ENCODE measurements at places on chromosomes 6 and 20. TPM values are rescaled to one million over a fixed set of nuclear protein-coding genes. Genes with fewer than 3 reads are reported as not detected.

DNA sequence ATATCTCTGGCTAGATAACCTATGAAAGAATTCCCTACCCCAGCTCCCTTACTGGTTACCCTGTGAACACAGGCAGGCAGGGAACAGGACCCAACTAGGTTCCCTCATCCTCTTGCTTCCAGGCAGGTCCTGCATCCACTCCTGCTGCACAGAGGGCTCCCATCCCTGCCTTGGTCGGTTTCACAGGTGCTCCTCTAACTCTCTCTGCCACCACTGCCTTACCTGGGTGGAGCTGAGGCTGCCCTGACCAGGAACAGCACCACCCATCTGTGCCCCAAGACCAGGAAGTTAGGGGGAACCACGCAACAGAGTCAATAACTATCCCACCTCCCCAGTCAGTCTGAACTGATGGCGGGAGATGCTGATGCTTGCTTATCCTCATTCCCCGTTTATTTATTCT lies 37.0 kb upstream of the HLA-A start:
- H3K27ac ChIP-seq: no peak overlapping the region
- no peak for DNase-seq
- peaks cover 29% of the 10 kb centered on the region for H3K27me3 ChIP-seq
- H3K4me3 ChIP-seq: no peak overlapping the region
- H3K4me1 ChIP-seq: no peaks in the 10 kb centered on the region

DNA sequence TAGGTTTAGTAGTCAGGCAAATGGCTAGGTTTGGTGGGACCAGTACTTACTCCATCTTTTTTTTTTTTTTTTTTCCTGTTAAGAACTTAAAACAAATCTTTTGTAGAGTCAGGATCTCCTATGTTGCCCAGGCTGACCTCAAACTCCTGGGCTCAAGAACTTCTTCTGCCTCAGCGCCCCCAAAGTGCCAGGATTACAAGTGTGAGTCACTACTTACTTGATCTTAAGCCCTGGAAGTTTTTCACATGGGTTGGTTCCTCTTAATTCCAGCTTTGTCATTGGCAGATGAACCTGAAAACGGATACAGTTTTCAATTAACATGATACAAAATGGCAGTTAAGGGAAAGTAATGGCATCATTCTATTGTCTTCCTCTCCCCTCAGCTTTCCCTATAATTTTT lies 179.4 kb upstream of the JAG1 start:
- H3K36me3 ChIP-seq: no peaks in the 10 kb centered on the region
- peaks cover 17% of the 10 kb centered on the region for H3K4me1 ChIP-seq
- H3K4me3 ChIP-seq: no peak overlapping the region
- DNase-seq: no peak
- no peak overlapping the region for H3K27ac ChIP-seq

The AKAP12 gene
- 46.9 TPM for polyA plus RNA-seq

- no peaks in the 10 kb centered on the region for H3K36me3 ChIP-seq
- no peaks in the 10 kb centered on the region for H3K4me1 ChIP-seq
- no peak for DNase-seq
- H3K27me3 ChIP-seq: no peaks in the 10 kb centered on the region
- H3K4me3 ChIP-seq: no peak overlapping the region
Observed at GRCh38 chr6:1347161-1347560, 35.3 kb downstream of the FOXQ1 start.

GRCh38 chr20:17276101-17276500 lies 49.3 kb downstream of the PCSK2 start:
- no peaks in the 10 kb centered on the region for H3K27me3 ChIP-seq
- H3K27ac ChIP-seq: no peak overlapping the region
- H3K4me3 ChIP-seq: no peak overlapping the region
- DNase-seq: no peak

GRCh38 chr20:39795401-39796272 lies 833.5 kb downstream of the DHX35 start:
- no peak overlapping the region for H3K27ac ChIP-seq
- no peak for DNase-seq
- H3K27me3 ChIP-seq: no peaks in the 10 kb centered on the region
- no peaks in the 10 kb centered on the region for H3K4me1 ChIP-seq

The PRKN gene
- 0.06 TPM for polyA plus RNA-seq

The SOX18 gene
- polyA plus RNA-seq: 21.8 TPM

- H3K4me3 ChIP-seq: no peak overlapping the region
- H3K36me3 ChIP-seq: no peaks in the 10 kb centered on the region
- H3K27me3 ChIP-seq: no peaks in the 10 kb centered on the region
Observed at GRCh38 chr6:87029711-87030314, 65.1 kb downstream of the CGA start.

- DNase-seq: no peak
- no peaks in the 10 kb centered on the region for H3K36me3 ChIP-seq
- no peaks in the 10 kb centered on the region for H3K4me1 ChIP-seq
- no peaks in the 10 kb centered on the region for H3K27me3 ChIP-seq
- no peak overlapping the region for H3K4me3 ChIP-seq
Observed at GRCh38 chr6:68052234-68052633, 582.8 kb upstream of the ADGRB3 start.

DNA sequence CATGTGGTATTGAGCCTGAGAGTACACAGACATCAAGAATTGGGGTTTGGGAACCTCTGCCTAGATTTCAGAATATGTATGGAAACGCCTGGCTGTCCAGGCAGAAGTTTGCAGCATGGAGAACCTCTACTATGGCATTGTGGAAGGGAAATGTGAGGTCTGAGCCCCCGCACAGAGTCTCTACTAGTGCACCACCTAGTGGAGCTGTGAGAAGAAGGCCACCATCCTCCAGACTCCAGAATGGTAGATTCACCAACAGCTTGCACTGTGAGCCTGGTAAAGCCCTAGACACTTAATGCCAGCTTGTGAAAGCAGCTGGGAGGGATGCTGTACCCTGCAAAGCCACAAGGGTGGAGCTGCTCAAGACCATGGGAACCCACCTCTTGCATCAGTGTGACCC lies 658.2 kb downstream of the HACE1 start:
- H3K4me1 ChIP-seq: no peaks in the 10 kb centered on the region
- no peak overlapping the region for H3K4me3 ChIP-seq
- no peak overlapping the region for H3K27ac ChIP-seq

DNA sequence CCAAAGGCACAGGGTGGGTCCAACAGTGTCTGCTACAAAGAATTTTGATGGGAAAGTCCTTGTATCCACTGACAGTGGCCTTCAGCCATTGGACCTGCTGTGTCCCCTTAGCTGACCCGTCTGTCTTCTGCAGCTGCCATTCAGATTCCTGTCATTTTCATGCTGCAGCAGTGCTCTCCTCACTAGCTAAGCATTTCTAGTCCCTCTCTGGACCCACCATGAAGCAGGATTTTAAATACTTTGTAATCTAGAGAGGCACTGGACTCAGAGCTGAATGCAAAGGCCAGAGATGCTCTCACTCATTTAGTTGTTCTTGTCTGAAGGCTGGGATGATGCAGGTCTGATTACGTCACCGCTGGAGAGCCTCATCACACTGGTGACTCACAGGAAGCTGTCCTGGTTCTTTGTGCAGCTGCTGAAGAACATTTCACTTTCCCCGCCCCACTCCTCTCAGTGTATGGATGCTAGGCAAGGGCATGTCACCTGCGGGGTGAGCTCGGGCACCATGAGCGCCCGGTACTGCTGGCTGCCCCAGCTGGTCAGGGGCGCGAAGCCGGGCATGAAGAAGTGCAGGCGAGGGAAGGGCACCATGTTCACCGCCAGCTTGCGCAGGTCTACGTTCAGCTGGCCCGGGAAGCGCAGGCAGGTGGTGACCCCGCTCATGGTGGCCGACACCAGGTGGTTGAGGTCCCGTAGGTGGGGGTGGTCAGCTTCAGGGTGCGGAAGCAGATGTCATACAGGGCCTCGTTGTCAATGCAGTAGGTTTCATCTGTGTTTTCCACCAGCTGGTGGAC lies 19.4 kb upstream of the TUBB2A start:
- DNase-seq: peak; percentile 69

- H3K36me3 ChIP-seq: no peaks in the 10 kb centered on the region
- H3K4me3 ChIP-seq: no peak overlapping the region
- no peak for DNase-seq
- peaks cover 3% of the 10 kb centered on the region for H3K4me1 ChIP-seq
- H3K27ac ChIP-seq: no peak overlapping the region
Observed at GRCh38 chr6:152110886-152111820, 303.7 kb downstream of the ESR1 start.

GRCh38 chr20:5722927-5723326 lies 27.3 kb upstream of the SHLD1 start:
- peaks cover 17% of the 10 kb centered on the region for H3K4me1 ChIP-seq
- no peak for DNase-seq
- H3K27ac ChIP-seq: no peak overlapping the region
- H3K36me3 ChIP-seq: no peaks in the 10 kb centered on the region
- H3K4me3 ChIP-seq: no peak overlapping the region
- peaks cover 22% of the 10 kb centered on the region for H3K27me3 ChIP-seq

GRCh38 chr20:43662943-43663655 lies 3.8 kb upstream of the MYBL2 start:
- H3K36me3 ChIP-seq: no peaks in the 10 kb centered on the region
- no peak for DNase-seq
- H3K4me3 ChIP-seq: no peak overlapping the region
- peaks cover 8% of the 10 kb centered on the region for H3K4me1 ChIP-seq

- no peaks in the 10 kb centered on the region for H3K27me3 ChIP-seq
- H3K36me3 ChIP-seq: no peaks in the 10 kb centered on the region
- H3K27ac ChIP-seq: no peak overlapping the region
- no peak overlapping the region for H3K4me3 ChIP-seq
Observed at GRCh38 chr6:161050134-161050765, 58.7 kb downstream of the MAP3K4 start.

DNA sequence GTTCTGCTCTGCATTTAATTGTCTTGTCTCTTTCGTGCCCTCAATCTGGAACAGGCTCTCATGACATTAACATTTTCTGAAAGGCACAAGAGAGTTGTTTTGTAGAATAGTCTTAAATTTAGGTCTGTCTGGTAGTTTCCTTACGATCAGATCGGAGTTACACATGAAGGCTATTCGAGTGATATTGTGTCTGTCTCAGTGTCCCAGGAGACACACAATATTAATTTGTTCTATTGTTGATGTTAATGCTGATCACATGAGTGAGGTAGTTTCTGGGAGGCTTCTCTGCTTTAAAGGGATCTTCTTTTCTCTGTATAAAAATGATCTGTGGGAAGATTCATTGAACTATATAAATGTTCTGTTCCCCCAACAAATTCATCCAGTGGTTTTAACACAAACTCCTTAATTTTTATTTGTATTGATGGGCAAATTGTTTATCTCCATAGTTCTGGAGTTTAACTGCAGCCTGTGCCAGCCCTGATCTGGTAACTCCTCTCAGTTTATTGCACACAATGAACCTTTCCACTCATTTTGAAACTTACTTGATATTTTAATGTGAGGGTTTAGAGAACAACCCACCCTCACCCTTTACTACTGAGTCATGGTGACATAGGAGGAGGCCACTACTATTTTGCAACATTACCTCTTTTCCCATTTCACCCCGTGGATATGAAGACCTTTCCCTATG lies 223.0 kb downstream of the CBLN4 start:
- H3K27ac ChIP-seq: no peak overlapping the region
- no peaks in the 10 kb centered on the region for H3K4me1 ChIP-seq
- DNase-seq: no peak

The VPS16 gene
- polyA plus RNA-seq: 37.6 TPM

The FRS3 gene
- polyA plus RNA-seq: 5.2 TPM

- DNase-seq: no peak
- H3K27me3 ChIP-seq: no peaks in the 10 kb centered on the region
- H3K4me3 ChIP-seq: no peak overlapping the region
- no peak overlapping the region for H3K27ac ChIP-seq
Observed at GRCh38 chr6:108673153-108673552, 112.4 kb downstream of the FOXO3 start.

- H3K27me3 ChIP-seq: no peaks in the 10 kb centered on the region
- H3K27ac ChIP-seq: no peak overlapping the region
- H3K4me1 ChIP-seq: no peaks in the 10 kb centered on the region
- H3K36me3 ChIP-seq: no peaks in the 10 kb centered on the region
- DNase-seq: no peak
Observed at GRCh38 chr20:57831326-57831992, 121.6 kb upstream of the PMEPA1 start.

DNA sequence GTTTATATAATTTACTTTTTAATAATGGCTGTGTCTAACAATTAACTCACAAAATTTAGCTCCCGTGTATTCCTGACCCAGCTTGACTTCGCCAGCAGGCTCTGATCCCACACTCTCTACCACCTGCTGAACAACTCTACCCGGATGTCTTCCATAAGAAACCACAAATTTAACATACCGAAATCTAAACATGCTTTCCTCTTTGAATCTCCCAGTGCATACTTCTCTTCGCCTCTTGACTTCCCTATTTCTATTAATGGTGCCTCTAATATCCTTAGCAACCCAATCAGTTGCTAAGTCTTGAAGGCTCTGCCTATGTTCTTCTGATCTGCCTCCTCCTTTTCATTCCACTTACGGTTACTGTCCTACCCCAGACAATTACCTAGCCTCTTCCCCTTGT lies 4.6 kb upstream of the MYB start:
- peaks cover 4% of the 10 kb centered on the region for H3K27me3 ChIP-seq
- H3K36me3 ChIP-seq: no peaks in the 10 kb centered on the region
- no peak overlapping the region for H3K27ac ChIP-seq
- no peak overlapping the region for H3K4me3 ChIP-seq

DNA sequence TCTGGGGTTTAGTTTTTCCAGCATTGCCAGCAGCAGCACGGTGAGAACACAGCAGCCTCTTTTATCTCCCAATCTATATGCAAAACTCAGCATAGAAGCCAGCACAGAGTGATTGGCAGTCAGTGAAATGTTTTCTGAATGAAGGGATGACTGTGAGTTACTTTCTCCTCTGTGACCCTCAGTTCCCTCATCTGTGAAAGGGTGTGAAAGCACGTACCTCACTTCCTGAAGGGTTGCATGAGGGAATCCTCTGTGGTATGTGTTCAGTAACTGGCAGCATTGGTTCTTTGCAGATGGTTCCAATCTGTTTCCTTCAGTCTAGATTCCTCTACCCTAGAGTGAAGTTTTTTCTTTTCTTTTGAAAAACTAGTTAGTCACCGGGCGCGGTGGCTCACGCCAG lies 40.0 kb downstream of the EFCAB8 start:
- no peak overlapping the region for H3K27ac ChIP-seq
- DNase-seq: no peak
- H3K4me1 ChIP-seq: no peaks in the 10 kb centered on the region
- H3K4me3 ChIP-seq: no peak overlapping the region

GRCh38 chr20:38726804-38727606 lies 2.7 kb downstream of the SLC32A1 start:
- peaks cover 6% of the 10 kb centered on the region for H3K4me1 ChIP-seq
- no peaks in the 10 kb centered on the region for H3K36me3 ChIP-seq
- DNase-seq: peak; percentile 31
- peaks cover 94% of the 10 kb centered on the region for H3K27me3 ChIP-seq

GRCh38 chr6:33279971-33280511 lies 3.1 kb downstream of the B3GALT4 start:
- no peak overlapping the region for H3K27ac ChIP-seq
- no peak overlapping the region for H3K4me3 ChIP-seq
- no peaks in the 10 kb centered on the region for H3K36me3 ChIP-seq
- H3K4me1 ChIP-seq: peaks cover 17% of the 10 kb centered on the region

GRCh38 chr20:12882832-12883506 lies 125.8 kb upstream of the SPTLC3 start:
- H3K4me1 ChIP-seq: no peaks in the 10 kb centered on the region
- no peaks in the 10 kb centered on the region for H3K36me3 ChIP-seq
- no peaks in the 10 kb centered on the region for H3K27me3 ChIP-seq
- H3K27ac ChIP-seq: no peak overlapping the region
- no peak overlapping the region for H3K4me3 ChIP-seq
- DNase-seq: no peak

- no peak for DNase-seq
- H3K27ac ChIP-seq: no peak overlapping the region
- no peak overlapping the region for H3K4me3 ChIP-seq
- H3K27me3 ChIP-seq: peaks cover 6% of the 10 kb centered on the region
- H3K4me1 ChIP-seq: peaks cover under 1% of the 10 kb centered on the region
Observed at GRCh38 chr6:27275025-27275956, 27.8 kb downstream of the PRSS16 start.

All from endothelial cell of umbilical vein (primary cell).